Stimulated activated CD8-positive, alpha-beta memory T cell treated with anti-CD3 and anti-CD28 coated beads, Interleukin-4, amount 100 ng/mL, for 1 hour (primary cell): ENCODE measurements at places on chromosomes 6 and 20.

GRCh38 chr20:31872406-31872805 is 2.0 kb downstream of the TTLL9 start:
- no peak for DNase-seq

GRCh38 chr6:154157082-154157481 is 118.0 kb downstream of the OPRM1 start:
- DNase-seq, result no peak

- DNase-seq, result no peak
These were observed 6.8 kb upstream of the SOX4 start for GRCh38 chr6:21586740-21587178.

GRCh38 chr6:105755885-105756284 is 330.3 kb upstream of the PRDM1 start:
- no peak for DNase-seq

DNA sequence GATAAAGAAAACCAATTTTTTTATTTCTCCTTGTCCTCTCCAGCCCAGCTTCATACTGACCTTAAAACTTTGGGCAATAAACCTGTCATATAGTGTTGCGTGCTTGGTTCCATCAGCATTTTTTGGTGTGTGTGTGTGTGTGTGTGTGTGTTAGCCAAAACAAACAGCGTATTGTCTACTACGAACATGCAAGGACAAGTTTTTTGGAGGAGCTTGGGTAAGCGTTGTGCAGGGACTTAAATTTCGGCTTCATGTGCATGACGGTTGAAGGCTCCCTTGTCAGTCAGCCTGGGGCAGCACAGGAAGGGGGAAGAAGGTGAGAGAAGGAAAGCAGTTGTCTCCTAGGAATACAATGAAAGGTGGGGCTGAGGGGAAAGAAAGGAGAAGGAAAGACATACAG is 62.0 kb upstream of the PAX1 start:
- no peak for DNase-seq

DNA sequence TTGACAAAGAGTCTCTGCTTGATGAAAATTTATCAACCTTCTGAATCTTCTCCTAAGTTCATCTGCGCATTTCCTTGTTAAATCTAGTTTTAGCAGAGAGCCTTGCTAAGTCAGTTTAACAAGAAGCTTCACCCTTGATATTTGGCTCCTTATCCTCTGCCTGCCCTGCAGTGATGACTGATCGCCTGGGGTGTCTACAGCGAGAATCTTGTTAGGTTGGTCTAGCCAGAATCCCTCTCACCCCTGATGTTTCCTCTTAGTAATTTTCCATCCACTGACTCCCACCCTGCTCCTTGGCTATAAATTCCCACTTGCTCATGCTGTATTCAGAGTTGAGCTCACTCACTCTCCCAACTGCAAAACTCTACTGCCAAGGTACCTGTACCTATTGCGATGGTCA is 114.1 kb downstream of the TENT5A start:
- DNase-seq, result no peak

DNA sequence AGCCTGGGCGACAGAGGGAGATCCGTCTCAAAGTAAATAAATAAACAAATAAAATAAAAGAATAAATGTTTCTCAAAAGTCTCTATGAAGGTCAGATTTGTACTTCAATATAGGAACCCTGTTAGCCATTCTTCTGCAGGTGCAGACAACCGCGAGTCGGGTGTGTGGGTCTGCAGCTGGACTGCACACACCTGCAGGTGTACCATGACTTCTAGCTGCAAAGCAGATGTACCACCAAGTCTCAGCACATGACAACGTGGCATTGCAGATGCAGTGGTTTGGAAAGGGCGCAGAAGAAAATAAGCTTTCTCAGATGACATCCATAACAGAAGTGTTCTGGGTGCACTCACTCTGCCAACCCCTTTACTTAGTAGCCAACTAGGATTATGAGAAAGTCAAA is 239.7 kb downstream of the ATXN1 start:
- no peak for DNase-seq

DNA sequence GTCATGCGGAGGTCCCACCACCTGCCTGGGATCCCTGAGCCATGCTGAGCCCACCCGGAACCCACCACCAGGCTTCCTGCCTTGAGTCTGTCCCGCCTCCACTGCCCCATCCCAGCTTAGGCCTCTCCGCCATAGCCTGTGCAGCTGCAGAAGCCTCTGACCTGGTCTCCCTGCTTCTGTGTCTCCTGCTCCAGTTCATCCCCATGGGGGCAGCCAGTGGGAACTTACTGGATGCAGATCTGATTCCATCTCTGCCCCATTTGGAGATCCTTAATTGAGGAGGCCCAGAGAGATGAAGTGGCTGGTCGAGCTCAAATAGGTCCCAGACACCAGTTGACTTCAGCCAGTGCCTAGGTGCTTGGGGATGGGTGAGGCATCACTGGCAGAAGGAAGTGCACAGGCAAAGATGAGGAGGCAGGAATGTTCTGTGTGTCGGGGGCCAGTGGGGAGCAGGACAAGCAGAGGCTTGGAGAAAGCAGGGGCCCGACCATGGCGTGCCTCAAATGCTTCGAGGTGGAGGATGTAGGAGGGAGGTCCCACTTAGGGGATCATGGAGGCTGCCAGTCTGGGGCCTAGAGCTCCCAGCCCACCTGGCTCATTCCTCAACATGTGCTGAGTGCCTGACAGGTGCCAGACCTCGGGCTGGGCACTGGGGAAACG is 112.8 kb downstream of the TOX2 start:
- no peak for DNase-seq

GRCh38 chr20:4014031-4014474 is 1.3 kb downstream of the RNF24 start:
- no peak for DNase-seq

DNA sequence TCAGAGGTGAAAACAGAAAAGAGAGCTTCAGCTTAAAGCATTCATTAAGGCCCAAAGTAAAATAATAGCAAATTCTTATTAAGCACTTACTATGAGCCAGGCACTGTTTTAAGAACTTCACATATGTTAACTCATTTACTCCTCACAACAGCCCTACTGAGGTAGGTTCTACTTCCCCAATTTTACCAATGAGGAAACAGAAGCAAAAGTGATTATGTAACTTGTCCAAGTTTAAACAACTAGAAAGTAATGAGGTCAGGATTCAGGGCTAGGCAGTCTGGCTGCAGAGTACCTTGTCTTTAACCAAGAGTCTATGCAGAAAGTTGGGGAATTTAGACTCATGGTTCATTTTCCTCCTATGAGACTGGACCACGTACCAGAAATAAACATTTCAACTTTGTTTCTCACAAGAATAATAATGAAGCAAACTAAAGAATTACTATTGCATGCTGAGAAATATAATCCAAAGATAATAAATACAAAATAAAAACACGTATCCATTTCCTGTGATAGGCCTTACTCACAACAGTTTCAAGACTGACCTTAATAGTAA is 3.8 kb downstream of the COL21A1 start:
- no peak for DNase-seq

- DNase-seq, result no peak
These were observed 81.2 kb downstream of the ASXL1 start for GRCh38 chr20:32439132-32439829.

DNA sequence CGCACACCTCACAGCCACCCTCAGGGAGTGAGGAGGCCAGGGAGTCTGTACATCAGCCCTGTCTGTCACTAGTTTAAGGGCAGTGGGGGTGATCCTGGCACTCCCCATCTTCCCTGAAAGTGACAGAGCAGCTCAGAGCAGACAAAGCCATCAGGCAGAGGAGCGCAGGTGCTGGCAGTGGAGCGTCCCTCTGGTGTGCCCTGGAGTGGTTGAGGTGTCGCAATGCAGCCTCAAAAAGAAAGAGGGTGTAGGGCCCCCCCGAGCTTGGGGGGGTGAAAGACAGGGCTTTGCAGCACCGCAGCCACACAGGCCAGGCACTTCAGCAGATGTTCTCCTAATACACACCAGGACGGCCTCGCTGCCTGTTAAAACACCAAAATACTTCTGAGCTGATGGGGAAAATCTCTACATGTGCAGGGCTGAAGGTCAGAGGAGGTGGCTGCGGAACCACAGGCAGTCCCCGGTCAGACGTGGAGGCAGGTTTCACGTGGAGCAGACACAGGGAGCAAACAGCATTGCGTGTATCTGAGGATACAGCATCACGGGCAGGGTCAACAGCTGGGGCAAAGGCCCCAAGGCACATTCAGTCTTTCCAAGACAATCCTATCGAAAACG is 69.5 kb downstream of the PREX1 start:
- peak; percentile 22 for DNase-seq

DNA sequence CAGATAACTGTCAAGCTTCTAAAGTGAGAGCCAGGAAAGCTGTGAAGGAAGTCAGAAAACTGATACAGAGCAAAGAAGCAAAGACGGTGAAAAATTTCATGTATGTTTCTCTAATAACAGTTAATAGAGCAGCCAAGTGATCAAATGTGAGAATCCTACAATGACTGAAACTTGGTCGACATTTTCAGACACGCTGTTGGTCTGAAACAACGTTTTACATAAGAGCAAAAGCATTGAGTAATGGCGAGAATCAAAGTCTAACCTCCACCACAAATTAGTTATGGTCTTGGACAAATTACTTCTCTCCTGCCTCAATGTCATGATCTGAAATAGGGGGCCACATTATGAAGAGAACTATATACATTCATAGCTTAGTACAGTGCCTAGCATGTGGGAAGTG is 3.3 kb downstream of the MKKS start:
- DNase-seq, result no peak

DNA sequence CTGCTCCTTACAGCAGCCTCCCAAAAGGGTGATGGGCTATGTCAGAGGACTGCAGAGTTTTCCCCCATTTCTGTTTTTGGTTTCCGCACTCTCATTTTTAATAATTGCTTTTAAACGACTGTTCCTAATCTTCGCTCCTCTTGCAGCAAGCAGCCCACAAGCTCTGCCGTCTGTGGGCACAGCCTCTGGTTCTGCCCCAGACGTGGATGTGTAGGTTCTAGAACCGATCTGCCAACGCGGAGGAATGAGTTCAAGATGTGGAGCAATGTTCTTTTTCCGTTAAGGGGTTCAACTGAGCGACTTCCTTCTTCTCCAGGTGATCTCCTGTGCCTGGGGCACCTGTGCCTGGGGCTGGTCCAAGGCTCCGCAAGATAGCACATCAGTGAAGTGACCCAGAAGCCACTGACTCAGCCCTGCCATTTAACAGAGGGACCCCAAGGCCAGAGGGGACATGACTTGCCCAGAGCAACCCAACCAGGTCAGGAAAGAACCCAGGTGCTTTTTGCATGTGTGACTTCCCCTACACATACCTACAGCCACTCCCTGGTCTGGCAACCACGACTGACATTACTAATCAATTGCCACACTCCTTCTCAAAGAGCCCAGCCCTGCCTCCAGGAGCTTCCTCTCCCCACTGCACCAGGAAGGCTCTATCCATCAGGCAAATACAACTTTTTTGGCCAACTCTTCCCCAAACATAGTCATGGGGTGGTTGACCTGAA is 22.7 kb downstream of the PMEPA1 start:
- DNase-seq, result no peak

GRCh38 chr6:106792536-106793236 is 163.3 kb downstream of the QRSL1 start:
- DNase-seq, result no peak

DNA sequence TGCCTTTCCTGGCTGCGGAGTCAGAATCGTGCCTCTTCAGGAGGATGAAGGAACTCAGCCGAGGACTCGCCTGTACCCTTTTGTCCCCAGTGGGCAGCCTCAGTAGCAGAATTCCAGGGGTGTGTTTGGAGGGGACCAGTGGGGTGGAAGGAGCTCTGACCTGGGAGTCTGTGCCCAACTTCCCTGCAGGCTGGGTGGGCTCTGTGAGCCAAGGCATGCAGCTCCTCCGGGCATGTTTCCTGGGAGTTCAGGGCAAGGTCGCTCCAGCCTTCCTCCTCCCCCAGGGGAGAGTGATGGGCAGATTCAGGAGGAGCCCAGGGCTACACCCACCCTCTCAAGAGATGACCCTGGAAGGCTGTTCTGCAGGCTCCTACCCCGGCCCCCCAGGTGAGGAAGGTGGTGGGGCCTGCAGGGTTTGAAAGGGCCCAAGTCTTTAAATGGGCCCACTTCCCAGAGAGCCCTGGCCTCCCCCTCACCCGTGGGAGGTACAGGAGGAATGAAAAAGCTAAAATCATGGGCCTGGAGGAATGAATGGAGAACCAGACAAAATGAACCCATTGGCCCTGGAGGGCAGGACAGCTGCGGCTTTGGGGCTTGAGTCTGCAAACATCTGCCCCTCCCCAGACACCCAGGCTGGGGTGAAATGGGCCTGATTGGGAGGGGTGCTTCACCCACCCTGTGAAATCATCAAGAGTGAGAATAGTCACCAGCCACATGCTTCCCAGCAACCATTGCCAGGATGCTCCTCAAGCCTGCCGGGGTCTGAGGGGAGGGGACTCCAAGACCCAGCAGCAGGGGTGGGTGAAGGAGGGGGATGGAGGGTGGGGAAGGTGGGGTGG is 77.6 kb upstream of the PMEPA1 start:
- no peak for DNase-seq

DNA sequence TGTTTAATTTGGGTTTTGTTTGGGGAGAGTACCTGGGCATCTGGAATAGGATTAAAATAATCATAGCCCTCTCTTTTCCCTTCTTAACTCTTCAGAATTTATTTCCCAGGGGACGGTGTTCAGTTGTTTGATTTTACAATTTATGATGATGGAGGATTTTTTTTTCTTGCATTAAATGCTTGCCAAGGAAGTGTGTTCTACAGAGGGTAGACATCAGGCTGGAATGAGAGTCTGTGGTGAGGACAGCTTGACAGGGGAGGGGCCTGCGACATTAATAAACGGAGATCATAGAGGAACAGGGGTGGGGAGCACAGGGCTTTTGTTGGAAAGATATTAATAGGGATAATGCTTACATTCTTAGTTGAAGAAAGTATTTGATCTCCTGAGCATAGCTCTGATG is 297.5 kb downstream of the CLIC5 start:
- no peak for DNase-seq

DNA sequence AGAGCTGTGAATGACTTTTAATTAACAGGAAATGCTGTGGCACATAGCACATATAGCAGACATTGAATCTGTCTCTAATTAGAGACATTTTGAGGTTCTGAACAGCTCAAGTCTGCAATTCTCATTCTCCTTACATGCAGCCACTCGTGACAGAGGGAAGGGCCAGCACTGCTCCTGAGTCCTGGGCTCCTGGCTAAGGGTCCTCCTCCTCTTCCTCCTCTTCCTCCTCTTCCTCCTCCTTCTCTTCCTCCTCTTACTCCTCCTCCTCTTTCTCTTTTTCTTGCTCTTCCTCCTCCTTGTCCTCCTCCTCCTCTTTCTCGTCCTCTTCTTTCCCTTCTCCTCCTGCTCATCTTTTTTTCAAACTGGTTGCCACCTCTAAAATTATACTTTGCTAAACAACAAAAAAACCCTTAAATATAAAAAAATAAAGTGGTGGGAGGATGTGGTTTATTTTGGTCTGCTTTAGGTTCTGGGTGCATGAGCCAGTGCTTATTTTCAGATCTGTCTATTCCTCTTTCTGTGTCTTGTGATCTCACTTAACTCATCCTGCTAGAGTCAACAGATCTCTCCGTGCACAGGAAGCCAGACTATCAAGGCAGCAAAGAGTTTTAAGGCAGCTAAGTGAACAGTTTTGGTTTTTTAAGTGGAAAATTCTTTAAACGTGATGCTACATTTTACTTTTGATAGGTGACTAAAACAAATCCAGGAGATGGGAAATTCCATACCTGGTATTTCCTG is 159.3 kb downstream of the CD83 start:
- no peak for DNase-seq

DNA sequence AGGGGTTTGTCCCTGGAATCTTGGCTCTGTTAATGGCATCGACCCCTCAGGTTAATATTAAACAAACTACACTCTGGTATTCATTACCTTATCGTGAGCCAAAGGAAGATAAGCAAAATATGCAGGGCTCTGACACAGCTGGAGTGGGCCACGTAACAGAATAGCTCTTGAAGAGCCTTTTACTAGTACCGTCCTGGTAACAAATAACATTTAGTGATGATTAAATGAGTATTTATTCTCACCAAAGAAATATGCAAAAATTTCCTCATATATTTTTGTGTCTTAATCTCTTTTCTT is 20.1 kb upstream of the UTRN start:
- DNase-seq, result no peak
